Myocyte (in vitro differentiated cells): ENCODE measurements at places on chromosomes 5 and 9. TPM values are rescaled to one million over a fixed set of nuclear protein-coding genes. Genes with fewer than 3 reads are reported as not detected.
A peak's percentile ranks its signal among the peaks of the same experiment; 100 is the strongest.

GRCh38 chr9:131668439-131669268, 71.2 kb downstream of the RAPGEF1 start:
- peak; percentile 63 for DNase-seq

DNA sequence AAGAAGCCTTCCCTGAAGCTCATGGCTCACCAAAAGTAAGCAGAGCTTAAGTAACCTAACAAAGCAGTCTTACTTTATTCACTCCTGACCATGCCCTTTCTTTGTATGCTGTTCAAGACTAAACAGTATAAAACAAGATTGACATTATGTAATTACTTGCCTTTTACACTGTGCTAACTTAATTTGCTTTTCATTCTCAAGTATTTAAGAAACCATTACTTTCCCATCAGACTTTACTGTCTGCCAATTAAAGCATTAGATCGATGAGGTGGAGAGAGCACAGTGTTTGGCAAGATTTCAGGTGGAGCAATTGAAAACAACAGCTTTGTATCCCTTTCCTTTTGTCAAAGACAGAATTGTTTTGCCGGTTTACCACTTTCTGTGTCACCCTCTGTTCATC, 98.2 kb downstream of the RORB start:
- no peak for DNase-seq

GRCh38 chr5:84304599-84304998, 80.1 kb downstream of the EDIL3 start:
- no peak for DNase-seq

GRCh38 chr5:22709743-22710142, 143.4 kb downstream of the CDH12 start:
- no peak for DNase-seq

- no peak for DNase-seq
Measured at GRCh38 chr9:135100241-135100681, 12.8 kb downstream of the OLFM1 start.

GRCh38 chr5:171649075-171649401, 136.6 kb upstream of the SMIM23 start:
- DNase-seq: no peak

- no peak for DNase-seq
Measured at GRCh38 chr5:1414311-1415058, 30.8 kb downstream of the SLC6A3 start.

- DNase-seq: peak; percentile 92
Measured at GRCh38 chr9:2817999-2818803, 25.7 kb downstream of the PUM3 start.

- peak; percentile 73 for DNase-seq
Measured at GRCh38 chr9:6703898-6704639, 53.7 kb upstream of the KDM4C start.

The FBN2 gene
- 3.9 and 4.2 TPM in 2 replicates for total RNA-seq
